ENCODE measurements at places on chromosomes 16 and 17. TPM values are rescaled to one million over a fixed set of nuclear protein-coding genes. Genes with fewer than 3 reads are reported as not detected.

DNA sequence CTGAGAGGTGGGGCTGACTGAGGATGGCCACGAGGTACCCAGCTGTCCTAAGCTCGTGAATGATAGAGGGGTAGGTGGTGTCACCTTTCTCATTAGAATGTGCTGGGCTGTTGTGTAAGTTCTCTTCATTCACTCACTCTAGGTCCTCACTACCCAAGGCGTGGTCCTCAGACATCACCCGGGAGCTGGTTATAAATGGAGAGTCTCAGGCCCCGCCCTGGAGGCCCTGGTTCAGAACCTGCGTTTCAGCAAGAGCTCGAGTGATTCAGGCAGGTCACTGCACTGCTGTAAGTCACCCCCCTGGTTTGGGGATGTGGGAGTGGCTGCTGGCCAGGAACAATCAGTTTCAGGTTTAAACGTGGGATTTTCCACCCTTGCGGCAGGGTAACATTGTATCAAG is 139.8 kb downstream of the FOXL1 start:
- DNase-seq, result peak; percentile 28

DNA sequence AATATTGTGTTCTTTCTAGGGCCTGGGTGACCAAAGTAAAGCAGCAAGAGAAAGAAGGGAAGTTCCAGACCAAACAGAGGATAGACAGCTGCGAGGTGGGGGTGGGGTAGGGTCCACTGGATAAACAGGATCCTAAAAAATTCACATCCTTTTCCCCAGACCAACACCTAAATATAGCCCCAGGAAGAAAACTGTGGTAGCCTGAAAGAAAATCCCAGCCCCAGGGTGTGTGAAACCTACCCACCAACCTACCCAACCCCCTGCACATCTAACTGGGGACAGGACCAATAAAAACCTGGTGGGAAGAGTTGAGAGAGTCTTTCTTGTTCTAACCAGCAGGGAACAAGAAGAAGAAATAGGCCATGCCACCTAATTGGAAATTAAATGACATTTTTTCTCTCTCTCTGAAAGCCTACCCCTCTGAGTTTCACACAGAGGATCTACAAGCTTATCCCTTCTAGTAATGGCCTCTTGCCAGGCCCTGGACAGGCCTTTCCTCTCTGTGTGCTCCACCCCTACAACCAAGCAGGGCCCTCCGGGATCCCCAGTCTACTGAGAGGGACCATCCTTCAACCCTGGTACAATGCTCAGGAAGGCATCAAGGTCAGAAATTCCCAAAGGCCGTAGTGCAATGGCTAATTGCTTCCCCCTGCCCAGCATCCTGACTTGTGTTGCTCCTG is 12.0 kb downstream of the MYO18A start:
- DNase-seq, result no peak

DNA sequence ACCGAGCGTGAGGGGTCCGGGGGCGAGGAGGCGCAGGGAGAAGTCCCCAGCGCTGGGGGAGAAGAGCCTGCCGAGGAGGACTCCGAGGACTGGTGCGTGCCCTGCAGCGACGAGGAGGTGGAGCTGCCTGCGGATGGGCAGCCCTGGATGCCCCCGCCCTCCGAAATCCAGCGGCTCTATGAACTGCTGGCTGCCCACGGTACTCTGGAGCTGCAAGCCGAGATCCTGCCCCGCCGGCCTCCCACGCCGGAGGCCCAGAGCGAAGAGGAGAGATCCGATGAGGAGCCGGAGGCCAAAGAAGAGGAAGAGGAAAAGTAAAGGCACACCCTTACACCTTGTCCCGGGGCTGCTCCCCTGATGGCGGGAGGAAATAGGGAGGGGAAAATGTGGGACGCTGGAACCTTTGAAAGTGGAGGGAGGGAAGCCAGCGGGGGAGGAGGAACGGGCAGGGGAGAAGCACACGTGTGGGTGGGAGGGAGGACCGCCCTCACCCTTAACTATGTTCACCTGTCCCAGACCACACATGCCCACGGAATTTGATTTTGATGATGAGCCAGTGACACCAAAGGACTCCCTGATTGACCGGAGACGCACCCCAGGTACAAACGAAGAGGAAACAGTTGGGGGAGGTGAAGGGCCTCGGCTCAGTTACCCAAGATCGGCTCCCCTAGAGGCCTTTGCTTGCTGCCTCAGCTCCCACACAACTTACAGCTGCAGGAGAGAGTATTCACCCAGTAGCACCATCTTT is 916 bp downstream of the PAGR1 start:
- peak; percentile 86 for DNase-seq

Gene PRSS53
- total RNA-seq, result 4.0 TPM

Gene KLHL36
- 31.1 TPM for total RNA-seq
